ENCODE measurements at places on chromosomes 2 and 18. TPM values are rescaled to one million over a fixed set of nuclear protein-coding genes. Genes with fewer than 3 reads are reported as not detected.

DNA sequence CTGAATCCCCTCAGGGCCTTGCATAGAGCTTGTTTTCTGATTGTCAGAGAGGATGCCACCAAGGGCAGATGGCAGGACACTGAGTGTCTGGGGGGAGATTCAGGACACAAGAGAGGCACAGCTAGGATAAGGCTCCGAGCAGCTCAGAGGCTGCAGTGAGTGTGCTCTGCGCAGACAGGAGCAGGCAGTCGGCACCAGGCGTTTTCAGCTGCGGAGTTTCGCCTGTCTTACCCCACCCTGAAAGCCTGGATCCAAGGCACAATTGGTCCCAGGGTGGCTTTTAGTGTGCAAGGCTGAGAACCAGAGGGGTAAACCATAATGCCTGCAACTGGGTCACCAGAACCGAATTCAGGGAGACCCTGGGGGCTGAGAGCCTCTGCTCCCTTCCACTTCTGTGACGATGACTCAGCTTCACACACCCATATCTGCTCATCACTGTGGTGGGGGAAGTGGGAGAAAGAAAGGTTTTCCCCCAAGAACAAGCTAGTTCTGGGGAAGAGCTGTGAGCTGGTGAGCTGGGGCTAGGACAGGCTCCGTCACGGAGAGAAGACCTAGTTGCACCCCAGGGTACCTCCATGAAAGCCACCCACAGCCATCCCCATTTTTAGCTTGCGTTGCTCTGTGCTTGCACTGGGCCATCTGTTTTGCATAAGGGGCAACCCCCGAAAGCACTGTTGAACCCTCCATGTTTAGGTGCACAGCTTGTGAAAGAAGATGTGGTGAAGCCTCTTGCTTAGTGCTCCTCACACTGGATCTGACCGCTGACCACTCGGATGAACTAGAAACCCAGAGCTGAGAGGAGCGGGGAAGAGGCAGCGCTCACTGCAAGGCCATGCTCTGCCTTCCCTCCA, 173.7 kb downstream of the CELF4 start:
- DNase-seq = no peak

Gene OTX1
- not detected for total RNA-seq

Gene C2orf15
- total RNA-seq = 1.6 TPM

Gene FIGLA
- total RNA-seq = not detected

- no peak for DNase-seq
Observed at GRCh38 chr2:107001964-107002696, 116.2 kb upstream of the ST6GAL2 start.

- DNase-seq = peak; percentile 72
Observed at GRCh38 chr2:10048501-10049171, 5.3 kb downstream of the KLF11 start.

- no peak for DNase-seq
Observed at GRCh38 chr2:168716839-168717238, 85.6 kb upstream of the NOSTRIN start.

GRCh38 chr18:10877987-10878386, 271.4 kb downstream of the PIEZO2 start:
- DNase-seq = no peak

Gene ANKRD53
- total RNA-seq = 1.9 TPM

Gene HSBP1L1
- total RNA-seq = 6.2 TPM
